ENCODE measurements at places on chromosomes 12 and 14.

DNA sequence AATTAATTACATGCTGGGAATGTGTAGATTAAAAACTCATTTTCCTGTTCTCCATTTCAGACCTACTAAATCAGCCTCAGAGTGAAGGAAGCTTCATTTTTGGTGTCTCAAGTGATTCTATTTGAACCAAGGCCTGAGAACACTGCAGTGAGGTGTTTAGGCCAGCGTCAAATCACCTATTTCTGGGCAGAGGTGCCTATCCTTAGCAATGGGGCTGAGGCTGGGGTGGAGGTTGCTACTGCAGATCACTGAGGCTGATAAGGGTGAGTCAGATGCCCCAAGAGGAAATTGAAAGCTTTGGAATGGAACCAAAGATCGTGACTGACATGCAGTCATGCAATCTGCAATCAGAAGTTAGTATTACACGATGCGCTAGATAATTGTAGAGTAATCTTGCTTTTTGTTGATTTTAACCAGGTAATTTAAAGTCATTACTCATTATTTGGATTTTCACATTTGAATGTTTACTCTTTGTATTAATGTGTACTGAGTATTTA lies 4.4 kb downstream of the TXNRD1 start:
- DNase-seq = no peak

DNA sequence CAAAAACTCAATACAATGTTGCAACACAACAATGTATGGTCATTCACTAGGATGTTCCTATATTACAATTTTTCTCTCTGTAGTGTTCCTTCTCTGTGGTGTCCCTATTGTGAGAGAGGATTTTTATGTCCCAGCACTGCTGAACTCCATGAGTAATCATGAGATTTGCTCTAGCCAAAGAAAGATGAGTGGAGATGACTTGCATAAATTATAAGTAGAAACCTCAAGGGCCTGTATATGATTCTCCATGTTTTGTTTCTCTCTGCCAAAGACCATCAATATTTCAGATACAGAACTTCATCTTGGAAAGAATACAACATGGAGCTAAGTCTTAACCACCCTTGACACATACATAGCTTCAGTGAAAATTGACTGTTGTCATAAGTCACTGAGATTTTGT lies 579.1 kb downstream of the TMTC2 start:
- no peak for DNase-seq

- DNase-seq = no peak
Observed at GRCh38 chr12:19850346-19851065, 411.2 kb downstream of the AEBP2 start.

DNA sequence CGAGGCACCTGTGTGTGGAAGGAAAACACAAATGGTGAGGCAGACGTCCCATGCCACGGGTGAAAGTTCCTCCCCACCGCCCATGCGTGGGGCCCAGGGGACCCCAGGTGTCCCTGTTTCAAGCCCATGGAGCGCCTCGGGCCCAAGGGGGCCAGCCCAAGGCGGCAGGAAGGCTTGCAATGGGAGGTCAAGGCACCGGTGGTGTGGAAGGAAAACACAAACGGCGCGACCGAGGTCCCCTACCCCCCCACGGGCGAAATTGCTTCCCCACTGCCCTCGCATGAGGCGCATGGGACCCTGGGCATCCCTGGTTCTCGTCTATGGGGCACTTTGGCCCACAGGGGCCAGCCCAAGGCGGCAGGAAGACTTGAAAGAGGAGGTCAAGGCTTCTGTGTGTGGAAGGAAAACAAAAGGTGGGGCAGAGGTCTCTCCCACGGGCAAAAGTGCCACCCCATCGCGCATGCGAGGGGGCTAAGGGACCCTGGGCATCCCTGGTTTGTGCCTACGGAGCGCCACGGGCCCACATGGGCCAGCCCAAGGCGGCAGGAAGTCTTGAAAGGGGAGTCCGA lies 379.4 kb downstream of the ALG10 start:
- DNase-seq = no peak

- DNase-seq = no peak
Observed at GRCh38 chr14:69685716-69686115, 74.3 kb downstream of the SUSD6 start.

GRCh38 chr14:55074662-55075061 lies 23.2 kb downstream of the MAPK1IP1L start:
- no peak for DNase-seq

GRCh38 chr12:46480316-46480715 lies 107.7 kb upstream of the SLC38A2 start:
- DNase-seq = no peak

GRCh38 chr12:80805106-80805505 lies 88.4 kb downstream of the MYF5 start:
- no peak for DNase-seq

GRCh38 chr14:42715316-42715715 lies 1108.6 kb downstream of the LRFN5 start:
- no peak for DNase-seq

GRCh38 chr12:51262758-51263177 lies 7.4 kb downstream of the SMAGP start:
- no peak for DNase-seq

DNA sequence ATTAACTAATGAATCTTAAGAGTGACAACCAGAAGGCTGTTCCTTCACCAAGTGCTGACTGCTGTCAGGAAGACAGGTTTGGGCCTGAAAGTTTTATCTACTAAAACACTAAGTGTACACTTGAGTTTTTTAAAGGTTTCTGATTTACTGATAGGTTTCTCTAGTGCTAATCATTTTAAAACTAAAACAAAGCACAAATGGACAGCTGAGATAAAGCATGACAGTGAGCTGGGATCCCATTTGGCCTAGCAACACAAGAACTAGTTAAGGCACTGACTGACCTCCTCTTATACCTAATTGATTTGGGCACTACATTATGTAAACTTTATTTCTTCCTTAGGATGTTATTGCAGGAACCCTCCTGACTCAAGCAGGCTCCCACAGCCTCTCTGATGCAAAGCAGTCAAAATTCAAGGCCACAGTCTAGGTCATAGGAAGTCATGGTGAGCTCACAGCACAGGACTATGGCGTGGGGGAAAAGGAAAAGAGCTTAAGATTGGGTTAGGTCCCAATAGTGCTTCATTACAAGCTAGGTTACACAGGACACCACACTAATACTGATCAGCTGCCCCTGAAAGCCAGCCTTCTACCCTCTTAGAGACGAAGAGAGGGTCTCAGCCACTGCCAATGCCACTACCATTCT lies 3.5 kb downstream of the STXBP6 start:
- no peak for DNase-seq

DNA sequence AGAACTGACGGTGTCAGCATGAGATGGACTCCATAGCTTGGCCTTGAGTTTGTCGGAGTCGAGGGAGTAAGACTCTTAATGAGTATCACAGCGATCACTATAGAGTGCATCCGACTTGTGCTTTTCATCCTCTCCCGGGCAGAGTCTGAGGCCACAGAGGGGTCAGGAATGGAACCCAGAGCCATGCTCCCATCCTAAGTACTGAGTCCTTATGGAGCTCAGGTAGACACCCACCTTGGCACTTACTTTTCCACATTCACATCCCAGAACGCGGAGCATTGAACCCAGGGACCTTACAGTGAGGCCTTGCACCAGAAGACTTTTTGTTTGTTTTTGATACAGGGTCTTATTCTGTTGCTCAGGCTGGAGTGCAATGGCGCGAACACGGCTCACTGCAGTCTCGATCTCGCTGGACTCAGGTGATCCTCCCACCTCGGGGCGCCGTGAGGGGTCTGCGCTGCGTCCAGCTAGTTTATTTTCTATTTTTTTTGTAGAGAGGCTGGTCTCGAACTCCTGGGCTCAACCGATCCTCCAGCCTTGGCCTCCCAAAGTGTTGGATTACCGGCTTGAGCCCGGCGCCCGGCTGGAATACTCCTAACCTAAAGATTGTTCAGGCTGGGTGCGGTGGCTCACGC lies 719 bp upstream of the SRSF9 start:
- no peak for DNase-seq

- peak; percentile 50 for DNase-seq
Observed at GRCh38 chr12:114166362-114166761, 200.2 kb upstream of the RBM19 start.

DNA sequence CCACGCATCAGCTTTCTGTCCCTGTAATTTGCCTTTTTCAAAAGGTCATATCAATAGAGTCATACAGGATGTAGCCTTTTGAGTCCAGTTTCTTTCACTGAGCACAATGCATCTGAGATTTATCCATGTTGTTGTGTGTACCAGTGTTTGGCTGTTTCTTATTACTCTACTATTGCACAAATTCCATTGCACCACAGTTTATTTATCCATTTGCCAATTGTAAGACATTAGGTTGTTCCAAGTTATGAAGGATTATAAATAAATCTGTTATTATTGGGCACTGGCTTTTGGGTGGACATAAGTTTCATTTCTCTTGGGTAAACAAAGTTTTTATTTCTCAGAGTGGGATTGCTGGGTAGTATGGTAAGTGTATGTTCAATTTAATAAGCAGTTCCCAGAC lies 68.3 kb upstream of the TBPL2 start:
- no peak for DNase-seq

DNA sequence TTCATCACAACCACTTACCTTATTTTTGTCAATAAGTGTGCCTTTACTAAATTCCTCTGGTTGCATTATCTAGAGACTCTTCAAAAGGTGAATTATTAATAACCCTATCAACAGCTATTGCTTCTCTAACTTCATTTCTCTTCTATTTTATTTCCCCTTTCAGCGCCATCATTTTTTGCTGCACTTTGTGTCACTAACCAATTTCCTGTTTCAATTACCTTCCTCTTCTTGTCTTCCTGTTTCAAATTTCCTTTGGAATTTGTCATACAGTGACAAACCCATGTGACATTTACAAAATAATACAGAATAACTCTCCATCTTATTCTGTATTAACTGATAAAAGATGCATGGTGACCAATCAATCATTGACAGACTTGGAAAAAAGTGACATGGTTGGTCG lies 12.2 kb upstream of the CLEC2A start:
- no peak for DNase-seq

GRCh38 chr14:71301611-71302010 lies 394.4 kb downstream of the PCNX1 start:
- DNase-seq = no peak

GRCh38 chr12:4011597-4011996 lies 138.4 kb upstream of the PARP11 start:
- no peak for DNase-seq

DNA sequence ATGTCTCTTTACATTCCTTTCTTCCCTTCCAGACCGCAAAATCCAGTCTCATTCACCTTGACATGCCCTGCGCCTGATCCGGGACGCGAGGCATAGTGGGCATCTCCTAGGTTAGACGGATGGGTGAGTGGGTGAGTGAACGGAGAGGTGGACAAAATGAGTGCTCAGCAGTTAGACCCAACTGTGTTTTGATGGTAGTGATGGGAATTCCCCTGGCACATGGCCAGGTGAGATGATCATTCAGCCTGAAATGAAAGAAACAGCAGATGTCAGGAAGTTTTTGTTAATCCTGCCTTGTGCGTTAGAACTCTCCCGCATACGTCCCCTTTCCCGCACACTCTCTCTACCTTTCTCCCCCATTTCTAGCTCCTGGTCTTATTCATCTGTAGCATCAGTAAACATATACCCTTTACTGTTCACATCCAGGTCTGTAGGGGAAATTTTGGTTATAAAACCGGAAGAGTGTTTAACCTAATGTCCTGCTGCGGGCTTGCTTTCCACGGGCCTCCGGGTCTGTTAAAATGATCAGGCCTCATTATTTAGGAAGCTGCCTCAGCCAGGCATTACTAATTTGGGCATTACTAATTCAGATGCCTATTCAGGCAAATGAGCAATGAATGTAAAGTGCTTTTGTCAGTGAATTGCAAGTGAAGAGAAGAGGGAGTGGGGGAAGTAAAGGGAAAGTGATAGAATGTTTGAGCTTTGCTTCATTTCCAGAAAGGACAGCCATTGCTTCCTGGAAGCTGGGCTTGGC lies 172.8 kb downstream of the ETV6 start:
- DNase-seq = no peak

DNA sequence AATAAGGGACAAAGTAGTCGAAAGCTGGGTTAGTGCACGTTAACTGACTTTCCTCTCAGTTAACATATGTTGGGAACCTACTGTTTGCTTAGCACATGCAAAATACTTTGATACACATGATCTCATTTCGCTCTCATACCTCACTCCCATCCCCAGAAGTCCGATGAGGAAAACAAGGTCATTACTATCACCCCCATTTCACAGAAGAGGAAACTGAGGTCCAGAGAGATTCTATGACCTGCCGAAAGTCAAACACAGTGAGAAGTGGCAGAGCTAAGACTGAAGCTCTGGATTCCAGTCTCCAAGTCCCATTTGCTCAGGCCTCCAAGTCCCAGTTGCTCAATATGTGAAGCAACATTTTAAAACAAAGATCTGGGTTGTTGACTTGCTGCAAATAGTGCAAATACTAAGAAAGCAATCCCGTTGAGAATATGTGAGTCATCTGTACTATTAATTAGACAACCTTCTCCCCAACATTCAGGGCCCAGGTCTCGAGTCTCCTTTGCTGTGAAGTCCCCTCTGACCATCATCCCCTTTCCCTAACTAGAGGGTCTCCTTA lies 170.6 kb upstream of the PWP1 start:
- DNase-seq = no peak

DNA sequence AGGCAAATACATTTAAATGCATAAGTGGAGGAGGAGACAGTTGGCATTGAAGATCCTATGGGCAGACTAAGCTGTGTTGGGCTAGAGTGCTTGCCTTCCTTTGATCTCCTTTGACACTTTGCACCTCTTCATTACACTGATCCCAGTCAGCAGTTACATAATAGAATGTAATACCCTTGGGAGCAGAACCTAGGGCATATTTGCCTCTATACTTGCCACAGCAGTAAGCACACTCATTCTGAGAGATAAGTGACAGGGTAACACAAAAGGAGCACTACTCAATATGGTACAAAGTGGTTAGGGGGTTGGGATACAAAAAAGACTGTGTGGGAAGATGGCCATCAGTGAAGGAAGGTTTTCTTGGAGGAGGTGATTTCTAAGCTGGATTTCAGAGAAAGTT lies 9.0 kb downstream of the MARS1 start:
- DNase-seq = no peak

DNA sequence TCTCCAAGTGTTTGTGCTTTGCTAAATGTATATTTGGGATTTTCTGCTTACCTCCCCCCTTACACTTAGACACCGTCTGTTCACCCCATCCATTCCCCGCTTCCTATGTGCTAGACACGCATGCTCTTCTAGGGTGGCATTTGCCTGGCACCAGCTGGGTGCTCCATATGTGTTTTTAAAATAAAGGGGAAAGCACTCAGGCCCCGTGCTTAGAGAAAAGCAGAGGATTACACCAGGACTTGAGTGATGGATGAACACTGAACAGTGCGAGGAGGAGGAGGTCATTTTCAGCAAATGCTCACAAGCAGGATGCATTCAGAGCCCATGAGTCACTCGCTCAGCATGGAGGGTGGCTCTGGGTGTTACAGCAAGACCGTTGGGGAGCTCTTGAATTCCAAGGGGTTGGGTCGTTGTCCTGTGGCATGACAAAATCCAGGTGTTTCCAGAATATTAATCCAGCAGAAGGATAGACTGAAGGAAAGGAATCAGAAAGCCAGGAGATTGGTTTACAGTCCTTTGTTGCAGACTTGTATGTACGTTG lies 2.9 kb upstream of the BDKRB1 start:
- no peak for DNase-seq

- DNase-seq = no peak
Observed at GRCh38 chr12:29398495-29398894, 17.5 kb upstream of the ERGIC2 start.

Measured in HFF-Myc (cell line).